ENCODE measurements at places on chromosomes 3 and 15. TPM values are rescaled to one million over a fixed set of nuclear protein-coding genes. Genes with fewer than 3 reads are reported as not detected.

GRCh38 chr15:91862891-91863504 is 9.5 kb downstream of the SLCO3A1 start:
- DNase-seq, result no peak

DNA sequence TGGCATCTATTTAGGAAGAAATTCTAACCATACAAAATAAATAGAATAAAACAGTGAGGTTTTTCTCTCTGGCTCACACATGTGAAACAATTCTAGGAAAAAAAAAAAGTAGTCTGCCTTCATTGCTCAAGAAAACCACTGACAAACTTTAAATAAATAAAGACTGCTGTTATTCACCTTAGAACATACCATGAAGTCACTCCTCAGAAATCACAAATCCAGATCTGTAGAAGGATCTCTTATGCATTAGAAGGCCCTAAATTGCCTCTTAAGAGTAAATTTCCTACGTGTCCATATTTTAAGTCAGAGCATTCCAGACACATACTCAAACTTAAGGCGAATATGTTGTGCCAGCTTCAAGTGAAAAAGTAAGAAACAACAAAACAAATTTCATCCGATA is 217.3 kb downstream of the ZIC4 start:
- DNase-seq, result no peak

DNA sequence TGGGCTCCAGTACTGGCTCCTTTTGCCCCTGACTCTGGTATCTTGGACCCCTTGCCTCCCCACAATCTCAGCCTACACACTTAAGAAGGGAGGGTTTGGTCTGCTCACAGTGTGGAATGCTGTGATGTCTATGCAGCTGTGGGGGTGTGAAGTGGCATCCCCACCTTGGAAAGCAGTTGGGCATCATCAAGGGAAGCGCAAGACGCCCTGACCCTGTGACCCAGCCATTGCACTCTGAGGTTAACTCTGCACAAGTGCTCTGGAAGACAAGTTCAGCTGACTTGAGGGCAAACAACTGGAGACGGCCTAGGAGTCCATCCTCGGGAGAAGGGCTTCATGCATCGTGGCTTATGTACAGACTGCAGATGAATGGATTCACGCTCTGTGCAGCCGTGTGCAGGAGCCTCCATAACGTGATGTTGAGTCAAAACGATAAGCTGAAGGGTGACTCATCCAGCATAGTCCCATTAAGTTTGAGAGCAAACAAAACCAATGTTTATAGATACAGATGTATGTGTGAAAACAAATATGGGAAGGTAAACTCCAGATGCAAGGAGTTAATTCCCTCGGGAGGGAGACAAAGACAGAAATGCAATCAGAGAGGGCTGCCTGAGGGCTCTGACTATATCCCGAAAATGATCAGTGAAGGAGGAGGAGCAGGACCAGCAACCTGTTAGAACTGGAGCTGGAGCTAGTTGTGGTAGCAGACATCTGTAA is 86.8 kb downstream of the LSM3 start:
- DNase-seq, result no peak

The PATL2 gene
- 2.9 TPM for total RNA-seq

The RLBP1 gene
- not detected for total RNA-seq

DNA sequence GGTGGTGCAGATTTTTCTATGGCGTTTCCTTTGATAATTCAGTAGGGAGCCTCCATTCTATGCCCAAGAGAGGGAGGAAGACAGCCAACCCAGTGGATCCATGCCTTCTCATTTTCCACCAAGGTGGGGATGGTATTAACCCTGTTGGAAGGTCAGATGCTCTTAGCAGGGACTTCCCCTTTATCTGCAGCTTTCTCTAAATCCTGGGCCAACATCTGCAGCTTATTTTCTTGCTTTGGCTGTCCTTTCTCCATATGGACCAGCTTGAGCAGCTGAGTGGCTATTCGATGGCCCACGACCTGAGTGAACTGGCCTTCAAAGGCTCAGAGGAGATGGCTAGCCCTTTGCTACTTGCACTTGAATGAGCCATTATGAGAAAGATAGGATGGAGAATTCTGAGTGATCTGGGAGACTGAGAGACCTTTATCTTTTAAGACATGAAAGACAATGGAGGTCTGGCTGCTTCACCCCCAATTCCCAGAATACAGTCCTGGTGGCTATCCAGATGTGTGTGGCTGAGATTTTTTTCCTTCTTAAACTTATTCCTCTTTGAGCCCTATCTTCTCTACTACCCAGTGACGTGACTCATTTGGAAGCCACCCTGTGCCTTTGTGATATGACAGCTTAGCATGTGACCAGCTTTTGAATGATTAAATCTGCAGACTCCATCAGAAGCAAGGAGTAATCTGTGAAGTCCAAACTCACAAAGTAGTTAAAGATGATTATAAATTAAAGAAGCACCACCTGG is 39.6 kb upstream of the TRAK1 start:
- DNase-seq, result no peak
